DMS79 treated with DMSO at 0.1 percent for 48 hours (cell line): ENCODE measurements at places on chromosomes 12 and 14.

- DNase-seq = no peak
Measured at GRCh38 chr12:86950444-86950843, 694.3 kb upstream of the MGAT4C start.

GRCh38 chr14:50475460-50475859 is 56.9 kb downstream of the MAP4K5 start:
- DNase-seq = no peak

GRCh38 chr14:32327255-32327961 is 1.7 kb upstream of the AKAP6 start:
- DNase-seq = no peak

DNA sequence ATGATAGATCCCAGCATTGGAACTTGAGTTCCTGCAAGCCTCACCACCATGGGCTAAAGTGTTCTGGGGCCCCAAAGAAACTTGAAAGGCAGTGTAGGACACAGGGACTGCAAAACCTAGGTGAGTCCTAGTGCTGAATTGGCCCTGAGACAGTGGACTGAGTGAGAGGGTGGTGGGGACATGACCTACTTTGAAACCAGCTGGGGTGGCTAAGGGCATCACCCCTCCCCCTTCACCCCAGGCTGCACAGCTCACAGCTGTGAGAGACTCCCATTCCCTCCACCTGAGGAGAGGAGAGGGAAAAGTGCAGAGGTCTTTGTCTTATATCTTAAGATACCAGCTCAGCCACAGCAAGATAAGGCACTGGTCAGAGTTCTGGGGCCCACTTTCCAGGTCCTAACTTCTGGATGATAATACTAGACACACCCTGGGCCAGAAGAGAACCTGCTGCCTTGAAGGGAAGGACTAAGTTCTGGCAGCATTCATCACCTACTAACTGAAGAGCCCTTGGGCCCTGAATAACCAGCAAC is 62.5 kb downstream of the MAPKAPK5 start:
- DNase-seq = no peak

GRCh38 chr14:73209953-73210352 is 27.4 kb upstream of the PAPLN start:
- DNase-seq = no peak

DNA sequence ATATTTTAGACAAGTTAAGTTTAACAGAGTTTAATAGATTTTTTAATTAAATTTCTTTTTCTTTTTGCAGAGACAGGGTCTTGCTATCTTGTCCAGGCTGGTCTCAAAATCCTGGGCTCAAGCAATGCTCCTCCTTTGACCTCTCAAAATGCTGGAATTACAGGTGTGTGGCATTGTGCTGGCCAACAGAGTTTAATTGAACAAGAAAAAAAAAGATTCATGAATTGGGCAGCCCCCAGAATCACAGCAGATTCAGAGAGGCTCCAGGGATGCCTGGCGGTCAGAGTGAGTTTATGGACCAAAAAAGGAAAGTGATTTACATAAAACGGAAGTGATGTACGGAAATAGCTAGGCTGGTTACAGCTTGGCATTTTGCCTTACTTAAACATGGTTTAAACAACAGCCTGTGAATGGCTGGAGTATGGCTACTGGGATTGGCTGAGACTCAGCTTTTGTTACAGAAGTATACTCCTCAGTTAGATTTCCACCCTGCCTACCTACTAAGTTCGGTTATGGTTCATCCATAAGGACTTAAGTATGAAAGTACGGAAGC is 14.5 kb upstream of the TESPA1 start:
- DNase-seq = no peak

- no peak for DNase-seq
Measured at GRCh38 chr12:12586879-12587675, 24.4 kb upstream of the DUSP16 start.

- DNase-seq = peak; percentile 88
Measured at GRCh38 chr14:68111097-68111852, 291.7 kb downstream of the RAD51B start.

- no peak for DNase-seq
Measured at GRCh38 chr14:99163446-99163845, 108.6 kb downstream of the BCL11B start.

GRCh38 chr12:12952036-12952435 is at the start of gene GPRC5D:
Gene GPRC5D, minus strand, starts transcription at chr12:12952170. Its CDS starts 1,786 bp downstream, at chr12:12950384.
- no peak for DNase-seq

- no peak for DNase-seq
Measured at GRCh38 chr14:57578801-57579200, 85.1 kb upstream of the CCDC198 start.

DNA sequence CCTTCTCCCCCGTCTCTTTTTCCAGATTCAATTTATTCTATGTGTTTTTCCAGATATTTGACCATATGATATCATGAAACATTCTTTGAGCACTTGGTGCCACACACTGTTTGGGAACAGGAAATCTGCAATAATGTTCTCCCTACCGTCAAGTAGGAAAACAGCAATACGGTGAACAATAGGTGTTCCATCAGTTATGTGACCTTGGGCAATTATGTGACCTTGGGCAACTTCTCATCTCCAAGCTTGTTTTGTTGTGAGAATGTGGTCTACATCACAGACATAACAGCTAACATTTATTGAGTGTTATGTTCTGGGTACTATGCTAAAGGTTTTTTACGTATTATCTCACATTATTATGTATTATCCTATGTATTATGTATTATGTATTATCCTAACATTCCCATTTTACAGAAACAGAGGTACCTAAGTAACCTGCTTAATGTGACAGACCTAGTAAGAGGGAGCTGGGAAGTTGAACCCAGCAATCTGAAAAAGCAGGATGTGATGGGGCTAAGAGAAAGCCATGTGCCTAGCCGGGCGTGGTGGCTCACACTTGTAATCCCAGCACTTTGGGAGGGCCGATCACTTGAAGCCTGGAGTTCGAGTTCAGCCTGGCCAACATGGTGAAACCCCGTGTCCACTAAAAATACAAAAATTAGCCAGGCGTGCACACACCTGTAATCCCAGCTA is 1.2 kb upstream of the NEK9 start:
- DNase-seq = no peak

DNA sequence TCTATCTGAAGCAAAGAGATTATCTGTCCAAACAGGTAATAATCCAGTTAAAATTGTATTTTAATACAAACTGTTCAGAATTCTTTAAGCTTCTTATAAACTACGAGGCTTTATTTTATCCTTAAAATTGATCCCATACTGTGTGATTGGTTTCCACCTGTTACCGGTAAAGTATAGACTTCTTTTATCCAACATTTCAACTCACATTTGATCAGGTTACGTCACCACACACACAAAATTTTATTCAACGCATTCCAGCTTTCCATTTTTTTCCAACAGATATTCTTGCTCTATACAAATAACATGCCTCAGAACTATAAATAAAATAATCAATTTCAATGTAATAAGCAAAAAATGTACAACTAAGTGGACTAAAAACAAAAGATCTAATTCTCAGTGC is 4.5 kb downstream of the NOVA1 start:
- no peak for DNase-seq

GRCh38 chr12:43806737-43807072 is 588 bp upstream of the TWF1 start:
- DNase-seq = no peak

DNA sequence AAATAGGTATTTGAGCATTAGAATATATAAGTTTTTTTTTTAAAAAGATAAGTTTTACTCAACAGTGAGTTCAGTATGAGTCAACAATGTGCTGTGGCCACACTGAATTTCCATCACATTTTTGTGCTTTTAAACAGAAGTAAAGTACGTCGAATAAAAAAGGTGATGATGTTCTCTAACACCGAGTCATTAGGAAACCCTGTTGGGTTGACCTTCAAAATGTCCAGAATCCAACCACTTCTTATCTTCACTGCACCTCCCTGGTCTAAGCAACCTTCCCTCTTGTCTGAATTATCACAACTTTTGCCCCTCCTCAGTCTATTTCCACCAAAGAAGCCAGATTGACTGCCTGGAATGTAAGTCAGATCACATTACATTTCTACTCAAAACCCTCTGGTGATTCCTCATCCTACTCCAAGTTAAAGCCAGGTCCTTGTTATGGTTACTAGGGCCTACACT is 43.0 kb upstream of the SYCP3 start:
- DNase-seq = no peak

- DNase-seq = no peak
Measured at GRCh38 chr12:28135801-28136439, 54.3 kb upstream of the CCDC91 start.

DNA sequence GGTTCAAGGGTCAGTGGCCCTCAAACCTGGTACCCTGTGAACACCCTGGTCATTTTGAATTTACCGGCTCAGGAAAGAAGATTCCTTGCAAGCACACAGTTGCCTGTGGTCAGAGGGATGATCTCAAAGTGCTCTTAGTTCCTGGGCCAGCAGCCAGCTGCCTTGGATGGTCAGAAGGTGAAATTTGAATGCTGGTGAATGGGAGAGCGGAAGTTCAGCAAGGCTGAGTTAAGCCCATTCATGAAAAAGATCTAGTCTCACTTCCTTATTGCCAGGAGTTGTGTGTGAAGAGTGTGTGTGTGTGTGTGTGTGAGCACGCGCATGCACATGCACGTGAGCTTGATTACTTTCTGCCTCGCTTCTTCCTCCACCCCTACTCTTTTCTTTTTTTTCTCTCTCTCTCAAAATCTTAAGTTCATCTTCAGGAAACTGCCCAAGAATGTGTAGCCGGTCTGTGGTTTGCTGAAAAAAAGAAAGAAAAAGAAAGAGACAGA is 155.5 kb upstream of the CCND2 start:
- no peak for DNase-seq

- no peak for DNase-seq
Measured at GRCh38 chr12:112303004-112303403, 79.2 kb downstream of the HECTD4 start.

DNA sequence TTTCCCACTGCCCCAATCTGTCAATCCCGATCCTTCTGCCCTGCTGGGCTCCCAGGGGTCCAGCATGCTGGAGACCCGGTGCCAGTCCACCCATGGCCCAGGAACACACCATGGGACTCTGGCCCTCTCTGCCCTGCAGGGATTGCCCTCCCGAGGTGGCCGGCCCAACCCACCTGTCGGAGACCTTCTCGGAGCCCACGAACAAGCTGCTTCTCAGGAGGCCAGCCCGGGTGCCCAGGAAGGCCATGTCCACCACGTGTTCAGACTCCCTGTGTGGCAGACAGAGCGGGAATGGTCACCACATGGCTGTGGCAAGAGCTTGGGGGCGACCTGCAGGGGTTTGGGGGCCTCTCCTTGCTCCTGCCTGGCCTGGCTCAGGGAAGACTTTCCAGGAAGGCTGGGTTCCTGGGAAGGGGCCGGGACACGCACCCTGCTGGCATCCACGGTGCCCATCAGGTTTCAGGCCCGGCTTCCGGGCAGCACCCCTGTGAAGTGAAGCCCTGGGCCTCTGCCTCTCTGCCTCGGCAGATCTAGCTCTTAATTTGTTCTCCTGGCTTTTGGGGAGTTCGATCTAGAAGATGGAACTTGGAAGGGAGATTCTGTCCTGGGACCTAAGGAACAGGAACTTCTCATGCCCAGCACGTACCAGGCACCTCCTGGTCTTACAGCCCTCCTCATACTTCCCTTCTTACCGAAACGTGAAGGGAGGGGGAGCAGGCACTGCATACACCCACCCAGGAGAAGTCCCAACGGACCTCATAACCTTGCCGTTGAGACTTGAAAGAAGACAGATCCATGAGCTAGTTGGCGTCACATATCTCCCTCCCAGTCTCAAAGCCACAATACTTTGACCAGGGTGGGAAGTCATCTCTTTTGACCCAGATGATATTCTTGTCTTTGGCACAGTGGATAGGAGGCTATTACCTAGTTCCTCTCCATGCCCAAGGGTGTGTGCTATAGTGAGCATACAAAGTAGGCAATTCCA is 26.3 kb downstream of the LRTM2 start:
- DNase-seq = no peak

GRCh38 chr12:12716151-12716792 is 896 bp upstream of the CDKN1B start:
- DNase-seq = peak; percentile 61

DNA sequence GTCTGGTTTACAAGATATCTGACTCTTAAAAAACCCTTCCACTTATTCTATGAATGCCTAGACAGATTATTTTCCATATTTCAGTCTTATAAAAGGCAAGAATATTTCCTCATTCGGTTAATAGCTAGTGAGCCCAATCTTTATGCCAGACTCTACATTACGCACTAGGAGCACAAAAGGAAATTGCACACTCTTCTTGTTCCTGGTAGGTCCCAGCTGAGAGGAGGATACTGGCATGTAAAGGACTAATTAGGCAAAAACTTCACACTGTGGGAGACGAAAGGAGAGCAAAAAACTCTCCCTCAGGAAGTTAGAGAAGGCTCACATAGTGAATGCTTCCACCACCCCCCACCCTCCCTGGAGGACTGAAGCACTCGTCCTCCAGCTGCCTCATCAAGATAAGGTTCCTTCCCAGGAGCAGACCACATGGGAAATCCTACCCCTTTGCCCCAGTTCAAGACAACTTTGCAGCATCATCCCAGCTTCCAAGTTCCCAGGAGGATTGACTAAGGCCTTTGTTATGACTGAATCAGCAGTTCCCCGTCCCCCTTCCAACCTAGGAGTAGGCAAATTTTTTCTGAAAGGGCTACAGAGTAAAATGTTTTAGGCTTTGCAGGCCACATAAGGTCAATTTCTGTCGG is 14.5 kb downstream of the CAPZA3 start:
- no peak for DNase-seq

DNA sequence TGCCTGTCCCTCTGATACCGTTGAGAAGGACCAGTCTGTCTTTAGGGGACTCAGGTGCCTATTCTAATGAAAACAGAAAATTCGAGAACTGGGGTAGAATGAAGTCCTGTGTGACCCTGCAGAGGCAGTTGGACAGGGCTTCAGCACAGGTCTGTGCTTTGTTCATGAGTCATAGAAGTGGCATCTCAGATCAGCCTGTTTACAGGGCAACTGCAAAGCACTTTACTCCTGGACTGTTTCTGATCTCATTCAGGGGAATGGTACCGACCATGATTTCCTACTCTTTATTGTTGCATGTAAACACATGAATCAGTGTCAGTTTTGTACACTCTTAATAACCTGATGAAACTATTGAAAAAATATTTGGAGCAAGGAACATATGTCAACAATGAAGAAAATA is 1517.0 kb downstream of the AACS start:
- no peak for DNase-seq

- DNase-seq = no peak
Measured at GRCh38 chr12:89126712-89127111, 225.6 kb downstream of the DUSP6 start.

- no peak for DNase-seq
Measured at GRCh38 chr14:38512236-38512635, 256.3 kb upstream of the CLEC14A start.

- no peak for DNase-seq
Measured at GRCh38 chr14:52283099-52283498, 15.6 kb downstream of the PTGDR start.

DNA sequence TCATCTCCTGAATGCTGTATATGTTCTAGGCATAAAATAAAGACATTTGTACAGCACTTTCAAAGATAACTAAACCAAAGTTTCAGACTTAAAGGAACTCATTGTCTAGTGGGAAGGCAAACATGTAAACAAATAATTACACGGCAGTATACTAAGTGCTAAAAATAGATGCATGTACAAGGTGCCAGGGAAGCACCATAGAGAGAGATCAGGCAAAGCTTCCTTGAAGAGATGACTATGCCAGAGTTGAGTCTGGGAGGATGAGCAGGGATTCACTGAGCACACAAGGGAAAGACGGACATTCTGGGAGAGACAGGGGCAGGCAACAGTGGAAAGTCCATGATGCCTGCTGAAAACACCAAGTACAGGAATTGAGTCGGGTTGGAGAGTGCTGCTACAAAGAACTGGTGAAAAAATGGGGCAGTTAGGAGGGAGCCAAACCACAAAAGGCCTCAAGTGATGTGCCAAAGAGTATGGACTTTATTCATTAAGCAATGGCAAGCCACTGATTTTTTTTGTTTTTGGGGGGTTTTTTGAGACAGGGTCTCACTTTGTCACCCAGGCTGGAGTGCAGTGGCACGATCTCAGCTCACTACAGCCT is 26.8 kb downstream of the ANKS1B start:
- DNase-seq = no peak
